Activated T-helper 1 cell treated with anti-CD3 and anti-CD28 coated beads, Interleukin-2, amount 50 U/mL, for 16 hours (primary cell): ENCODE measurements at places on chromosomes 12 and 14.

- no peak for DNase-seq
Measured at GRCh38 chr14:104390221-104390931, 189.2 kb upstream of the C14orf180 start.

- no peak for DNase-seq
Measured at GRCh38 chr14:20803223-20803622, 579 bp upstream of the RNASE1 start.

- DNase-seq, result no peak
Measured at GRCh38 chr14:28901631-28902030, 135.0 kb downstream of the FOXG1 start.

GRCh38 chr12:107570721-107571120, 114.9 kb upstream of the PWP1 start:
- no peak for DNase-seq

- no peak for DNase-seq
Measured at GRCh38 chr14:71804992-71805391, 127.2 kb upstream of the RGS6 start.

DNA sequence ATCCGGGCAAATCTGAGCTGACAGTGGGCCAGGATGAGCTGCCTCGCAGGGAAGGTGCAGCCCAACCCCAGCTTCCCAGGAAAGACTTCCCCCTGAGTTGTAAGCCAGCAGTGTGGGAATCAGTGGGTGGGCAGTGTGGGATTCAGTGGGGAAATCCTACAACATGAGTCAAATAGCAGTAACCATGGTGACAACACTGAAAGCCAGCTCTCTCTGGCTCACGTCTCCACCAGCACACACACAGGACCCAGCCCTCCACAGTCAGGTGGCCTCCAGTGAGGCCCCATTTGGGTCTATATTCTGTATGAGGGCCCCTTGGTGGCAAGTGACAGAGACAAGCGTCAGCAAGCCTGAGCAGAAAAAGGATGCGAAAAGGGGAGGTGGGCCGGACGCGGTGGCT, 6.0 kb upstream of the LGALS3 start:
- DNase-seq, result no peak
